ENCODE measurements at places on chromosomes 12 and 14.

- DNase-seq: no peak
Measured at GRCh38 chr12:106648736-106649135, 65.9 kb downstream of the RFX4 start.

DNA sequence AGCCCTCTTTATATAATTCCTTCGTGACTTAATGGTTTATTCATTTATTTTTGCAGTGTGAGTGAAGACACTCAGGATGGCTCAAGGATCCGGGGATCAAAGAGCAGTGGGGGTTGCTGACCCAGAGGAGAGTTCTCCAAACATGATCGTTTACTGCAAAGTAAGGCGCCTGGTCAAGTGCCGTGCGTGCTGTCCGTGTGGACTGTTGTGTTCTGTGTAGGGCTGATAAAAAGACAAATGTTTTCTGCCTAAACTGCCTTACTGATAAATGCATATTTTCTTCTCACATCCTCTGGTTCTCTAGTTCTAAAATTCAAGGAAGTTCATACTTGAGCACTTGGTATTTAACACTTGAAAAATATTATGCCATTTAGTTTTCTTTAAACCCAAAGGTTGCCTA, 32.5 kb downstream of the RGS6 start:
- DNase-seq: no peak

DNA sequence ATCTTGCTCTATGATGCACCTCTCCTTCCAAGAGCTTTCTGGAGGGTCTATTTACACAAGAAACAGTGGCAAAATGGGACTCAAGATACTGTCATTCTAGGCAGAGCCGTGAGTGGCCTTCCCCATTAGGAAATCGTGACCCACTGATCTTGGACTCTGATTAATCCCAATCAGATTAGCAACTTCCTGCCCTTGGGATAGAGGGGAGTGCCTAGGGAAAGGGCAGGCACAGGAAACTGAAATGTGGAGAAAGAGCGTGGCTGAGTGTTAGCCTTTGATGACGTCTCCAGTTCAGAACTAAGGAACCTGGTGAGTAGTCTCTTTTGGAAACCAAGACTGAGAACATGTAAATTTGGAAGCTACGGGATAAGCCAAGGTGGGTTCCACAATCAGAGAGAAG, 76.1 kb downstream of the NUAK1 start:
- no peak for DNase-seq

GRCh38 chr12:123075646-123076171, 75.2 kb downstream of the PITPNM2 start:
- no peak for DNase-seq

- DNase-seq: no peak
Measured at GRCh38 chr14:93084866-93085857, 30.6 kb downstream of the ITPK1 start.

DNA sequence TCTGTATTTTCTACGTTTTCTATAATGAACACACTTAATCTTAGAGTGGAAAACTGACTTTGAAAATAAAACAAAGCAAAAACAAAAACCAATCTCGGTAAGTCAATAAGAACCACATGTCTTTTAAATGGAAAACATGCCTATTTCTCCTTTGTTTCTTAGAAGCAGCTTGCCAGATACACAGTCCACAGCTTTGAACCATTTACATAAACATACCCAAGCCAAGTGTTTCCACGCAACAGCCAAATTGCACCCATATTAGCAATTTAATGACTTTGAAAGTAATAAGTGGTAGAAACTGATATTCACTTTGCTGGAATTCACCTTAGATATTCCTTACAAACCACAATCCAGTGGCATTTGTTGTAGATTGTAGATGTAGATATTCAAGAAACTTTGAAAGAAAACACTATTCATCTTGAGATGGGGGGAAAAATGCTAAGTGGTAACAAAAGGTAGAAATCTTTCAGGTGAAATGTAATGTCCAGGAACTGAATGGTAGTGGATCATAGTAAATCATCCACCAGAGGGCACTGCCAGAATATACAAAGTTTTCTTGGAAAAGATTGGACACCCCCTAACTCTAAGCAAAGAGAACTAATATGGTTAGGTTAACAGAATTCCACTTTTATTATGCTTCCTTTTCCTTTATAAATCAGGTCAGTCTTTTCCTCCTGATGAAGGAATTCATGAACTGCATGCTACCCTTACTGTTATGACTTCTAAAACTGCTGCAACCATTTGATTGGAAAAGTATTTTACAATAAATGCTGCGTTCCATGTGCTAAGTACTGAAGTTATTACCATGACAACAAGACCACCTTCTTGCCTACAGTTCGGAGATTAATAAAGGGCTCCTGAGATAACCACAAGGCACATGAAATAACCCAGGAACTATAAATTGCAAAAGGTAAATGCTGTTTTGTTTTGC, 69.8 kb downstream of the RERG start:
- DNase-seq: no peak

DNA sequence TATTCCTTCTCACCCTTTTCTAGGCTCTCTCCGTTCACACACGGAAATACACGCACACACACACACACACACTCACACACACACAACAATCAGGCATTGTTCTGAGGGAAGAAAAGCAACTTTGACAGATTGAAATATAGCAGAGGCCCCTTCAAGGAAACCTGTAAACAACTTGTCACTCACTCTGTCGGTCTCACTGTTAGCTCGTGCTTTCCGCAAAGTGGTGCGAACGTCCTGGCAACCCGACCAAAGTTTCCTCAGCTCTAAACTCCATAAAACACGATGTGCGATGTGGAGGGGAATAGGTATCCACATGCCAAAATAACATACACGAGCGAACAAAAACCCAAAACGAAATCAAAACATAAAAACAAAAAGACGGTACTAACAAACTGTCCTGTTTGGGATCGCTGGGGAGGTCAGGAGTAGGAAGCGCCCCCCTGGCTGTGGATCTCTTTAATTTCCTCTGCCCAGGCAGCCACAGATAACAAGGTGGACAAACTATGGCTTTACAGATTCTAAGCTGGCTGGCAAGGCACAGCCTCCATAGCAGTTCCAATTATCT, 822 bp upstream of the SOX5 start:
- DNase-seq: no peak

DNA sequence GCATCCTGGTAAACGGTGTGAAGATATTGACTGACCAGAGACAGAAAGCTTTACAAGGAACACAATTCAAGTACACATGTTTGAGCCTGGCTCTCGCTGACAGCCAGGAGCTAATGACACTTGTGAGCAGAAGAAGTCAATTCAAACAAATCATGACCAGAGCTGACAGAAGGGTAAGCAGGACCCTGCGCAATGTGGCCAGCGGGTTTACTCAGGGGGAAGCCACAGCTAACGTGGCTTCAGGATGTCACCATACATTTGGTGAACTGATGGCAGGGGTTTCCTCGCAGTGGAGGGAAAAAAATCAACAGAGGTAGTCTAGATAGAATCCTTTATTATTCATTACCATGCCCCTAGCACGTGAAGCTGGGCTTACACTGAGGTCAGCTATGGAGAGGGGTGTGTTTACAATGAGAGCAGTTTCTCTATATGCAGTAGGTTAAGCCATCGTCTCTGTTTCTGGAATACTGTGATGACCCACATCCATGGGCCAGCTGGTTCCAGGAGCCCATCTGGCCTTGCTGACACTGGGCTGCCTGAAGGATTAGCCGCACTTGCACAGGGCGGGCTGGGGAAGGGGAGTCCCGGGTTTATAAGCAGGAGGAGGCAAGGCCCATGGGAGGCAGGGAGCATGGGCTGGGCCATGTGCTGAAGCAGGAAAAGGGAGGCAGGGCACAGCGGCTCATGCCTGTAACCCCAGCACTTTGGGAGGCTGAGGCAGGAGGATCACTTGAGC, 198.2 kb upstream of the PRMT8 start:
- no peak for DNase-seq

DNA sequence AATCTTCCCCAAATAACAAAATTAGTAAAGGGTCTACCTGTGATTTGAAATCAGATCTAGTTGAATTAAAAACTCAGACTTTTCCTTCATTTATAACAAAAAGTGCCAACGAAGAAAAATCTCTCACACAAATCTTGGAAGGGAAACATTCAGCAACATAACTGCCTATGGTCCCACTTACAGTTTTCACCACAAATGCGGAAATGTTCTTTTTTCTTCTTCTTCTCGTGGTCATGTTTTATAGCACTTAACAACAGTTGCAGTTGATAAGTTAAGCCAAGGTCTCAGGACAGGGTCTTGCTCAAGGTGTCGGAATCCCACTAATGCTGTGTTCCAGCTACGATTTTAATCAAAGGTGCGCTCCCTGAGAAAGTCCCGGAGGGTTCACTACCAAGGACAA, 10.1 kb downstream of the RNASE6 start:
- no peak for DNase-seq

- no peak for DNase-seq
Measured at GRCh38 chr12:107788281-107788680, 13.8 kb downstream of the ASCL4 start.

GRCh38 chr12:68963856-68964745, 31.1 kb upstream of the CPM start:
- no peak for DNase-seq

DNA sequence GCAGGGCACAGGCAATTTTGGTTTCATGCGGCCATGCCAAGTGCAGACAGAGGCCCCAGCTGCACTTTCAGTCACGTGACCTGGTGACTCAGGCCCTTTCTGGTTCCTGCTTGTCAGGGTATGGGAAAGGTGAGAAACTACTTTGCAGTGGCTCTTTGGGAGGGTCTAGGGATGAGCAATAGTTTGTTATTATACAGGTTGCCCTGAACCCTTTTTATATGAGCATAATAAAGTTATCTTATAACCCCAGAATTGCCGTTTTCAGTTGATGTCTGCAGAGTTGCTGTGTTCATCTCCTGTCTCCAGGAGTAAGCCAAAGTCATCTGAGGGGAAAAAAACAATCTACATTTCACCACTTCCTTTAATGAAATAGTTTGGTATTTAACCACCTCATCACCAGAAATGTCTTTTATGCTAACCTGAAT, 30.9 kb upstream of the EMP1 start:
- DNase-seq: no peak

DNA sequence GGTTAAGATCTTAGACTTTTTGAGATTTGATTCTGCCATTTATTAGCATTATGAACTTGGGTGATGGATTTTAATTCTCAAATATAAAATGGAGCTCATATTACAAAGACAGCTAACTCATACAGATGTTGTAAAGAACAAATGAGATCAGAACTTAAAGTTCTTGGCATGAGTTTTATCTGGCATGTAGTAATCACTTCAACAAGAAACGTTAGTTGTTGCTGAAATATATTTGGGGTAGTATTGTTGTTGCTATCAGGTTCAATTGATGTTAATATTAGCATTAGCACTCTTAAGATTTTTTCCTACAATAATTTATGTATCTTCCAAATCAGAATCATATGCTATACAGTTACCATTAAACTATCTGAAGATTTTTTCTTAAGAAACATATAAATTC, 71.0 kb downstream of the SLC6A15 start:
- DNase-seq: no peak

DNA sequence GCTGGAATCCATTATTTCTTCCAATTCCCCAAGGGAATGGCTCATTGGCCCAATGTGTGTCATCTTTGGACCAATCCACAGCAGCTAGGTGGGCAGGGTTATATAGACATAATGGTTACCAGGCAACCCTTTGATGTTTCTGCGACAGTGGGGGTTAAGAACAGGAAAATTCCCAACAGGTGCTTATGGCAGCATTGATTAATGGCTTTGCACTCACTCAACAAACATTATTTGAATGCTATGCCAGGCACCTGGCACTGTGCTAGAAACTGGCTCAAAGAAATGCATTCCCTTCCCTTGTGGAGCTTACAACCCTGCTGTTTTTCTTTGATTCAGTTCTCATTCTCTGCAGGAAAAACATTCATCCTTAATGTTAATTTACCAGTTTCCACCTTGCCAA, 1221.0 kb downstream of the AACS start:
- DNase-seq: no peak

DNA sequence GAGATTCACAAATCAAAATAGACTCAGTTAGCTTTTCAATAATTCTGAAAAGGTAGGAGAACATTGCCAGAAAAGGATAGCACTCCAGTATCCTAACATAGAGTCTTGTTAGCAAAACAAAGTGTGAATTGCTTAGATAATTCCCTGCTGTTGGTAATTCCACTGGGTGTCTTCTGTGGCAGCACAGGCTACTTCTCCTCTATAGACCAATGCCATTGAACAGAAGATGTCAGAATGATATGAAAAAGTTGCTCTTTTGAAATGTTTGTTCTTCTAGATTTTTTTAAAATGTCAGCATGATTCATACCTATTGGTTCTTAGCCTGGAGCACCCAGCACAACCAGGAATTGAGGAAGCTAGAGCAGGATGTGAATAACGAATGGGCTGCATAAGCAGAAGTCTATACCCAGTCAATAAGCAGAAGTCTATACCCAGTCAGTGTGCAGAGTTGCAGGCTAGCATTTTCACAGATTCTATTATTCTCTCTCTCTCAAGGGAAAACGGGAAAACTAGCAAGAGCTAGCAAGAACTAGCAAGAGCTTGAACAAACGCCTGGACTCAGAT, 112.8 kb downstream of the SYT1 start:
- DNase-seq: no peak

GRCh38 chr12:32134101-32134888, 27.6 kb downstream of the BICD1 start:
- DNase-seq: no peak

- DNase-seq: no peak
Measured at GRCh38 chr14:97390096-97390724, 593.0 kb downstream of the VRK1 start.

GRCh38 chr14:89221109-89221810, 195.8 kb downstream of the FOXN3 start:
- no peak for DNase-seq

GRCh38 chr14:71492346-71492745, 439.9 kb upstream of the RGS6 start:
- DNase-seq: no peak

DNA sequence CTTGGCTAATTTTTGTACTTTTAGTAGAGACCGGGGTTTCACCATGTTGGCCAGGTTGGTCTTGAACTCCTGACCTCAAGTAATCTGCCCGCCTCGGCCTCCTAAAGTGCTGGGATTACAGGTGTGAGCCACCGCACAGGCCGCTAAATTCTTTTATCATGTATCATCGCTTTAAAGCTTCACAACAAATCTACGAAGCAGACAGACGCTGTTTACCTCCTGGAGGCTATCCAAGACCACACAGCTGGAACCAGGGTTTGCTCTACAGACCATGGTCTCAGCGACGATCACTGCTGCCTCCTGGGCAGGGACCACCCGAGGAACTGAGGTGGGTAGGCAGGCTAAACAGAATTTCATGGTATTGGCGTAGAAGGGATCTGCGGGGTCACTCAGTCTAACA, 27.2 kb downstream of the KRT80 start:
- no peak for DNase-seq

DNA sequence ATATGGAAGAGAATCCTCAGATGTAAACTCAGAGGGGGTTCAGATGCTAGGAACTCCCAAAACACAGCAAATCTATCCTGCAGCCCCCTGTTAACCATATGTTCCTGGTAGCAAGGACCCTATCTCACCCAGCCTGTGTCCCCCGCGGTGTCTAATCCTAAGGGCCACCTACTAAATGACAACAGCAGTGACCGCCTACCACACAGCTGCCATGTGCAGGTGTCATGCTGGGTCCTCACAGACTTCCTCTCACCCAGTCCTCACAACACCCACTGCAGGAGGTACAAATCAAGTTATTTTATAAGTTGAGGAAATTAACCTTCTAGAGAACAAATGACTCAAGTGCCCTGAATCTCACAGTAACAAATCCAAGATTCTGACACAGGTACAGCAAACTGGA, 73.9 kb downstream of the ITPK1 start:
- no peak for DNase-seq
